ENCODE measurements at places on chromosomes 1 and 21. TPM values are rescaled to one million over a fixed set of nuclear protein-coding genes. Genes with fewer than 3 reads are reported as not detected.
A peak's percentile ranks its signal among the peaks of the same experiment; 100 is the strongest.

DNA sequence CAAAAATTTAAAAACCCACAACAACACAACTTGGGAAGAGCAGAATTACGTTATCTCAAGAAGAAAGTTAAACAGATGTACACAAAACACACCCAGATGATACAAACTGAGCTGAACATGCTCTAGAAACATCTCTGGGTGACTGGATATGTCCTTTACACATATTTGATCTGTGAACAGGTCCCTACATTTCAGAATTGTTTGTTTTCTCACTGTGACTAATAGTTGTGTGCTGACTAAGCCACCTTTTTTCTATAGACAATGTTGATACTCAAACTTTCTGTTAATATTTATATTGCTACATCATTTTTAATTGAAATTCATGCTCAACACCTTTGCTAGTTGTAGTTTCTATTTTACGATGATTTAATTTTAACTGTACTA, 1.0 kb upstream of the F11R start:
- peaks cover 21% of the 10 kb centered on the region for H3K4me1 ChIP-seq
- H3K27me3 ChIP-seq = no peaks in the 10 kb centered on the region
- no peaks in the 10 kb centered on the region for H3K36me3 ChIP-seq
- no peak overlapping the region for H3K27ac ChIP-seq
- no peak overlapping the region for H3K4me3 ChIP-seq

DNA sequence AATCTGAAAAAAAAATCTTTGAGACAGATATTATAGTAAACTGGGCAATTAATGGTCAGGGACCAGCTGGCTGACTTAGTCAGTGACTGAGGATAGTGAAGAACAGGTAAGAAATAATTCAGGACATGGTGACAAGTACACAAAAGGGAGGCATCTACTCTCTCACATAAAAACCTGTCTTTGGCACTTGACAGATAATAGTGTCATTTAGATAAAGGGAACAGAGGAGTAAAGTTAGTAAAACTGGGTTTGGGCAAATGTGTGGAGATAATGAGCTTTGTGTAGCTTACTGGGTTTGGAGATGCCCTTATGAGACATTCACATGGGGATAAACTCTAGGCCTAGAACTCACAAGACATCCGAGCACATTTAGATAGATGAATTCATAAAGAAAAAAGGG, 4.0 kb downstream of the SSX2IP start:
- H3K36me3 ChIP-seq = no peaks in the 10 kb centered on the region
- H3K4me1 ChIP-seq = peaks cover 23% of the 10 kb centered on the region
- DNase-seq = no peak
- no peak overlapping the region for H3K4me3 ChIP-seq
- no peaks in the 10 kb centered on the region for H3K27me3 ChIP-seq

The FCRL2 gene
- total RNA-seq = not detected

DNA sequence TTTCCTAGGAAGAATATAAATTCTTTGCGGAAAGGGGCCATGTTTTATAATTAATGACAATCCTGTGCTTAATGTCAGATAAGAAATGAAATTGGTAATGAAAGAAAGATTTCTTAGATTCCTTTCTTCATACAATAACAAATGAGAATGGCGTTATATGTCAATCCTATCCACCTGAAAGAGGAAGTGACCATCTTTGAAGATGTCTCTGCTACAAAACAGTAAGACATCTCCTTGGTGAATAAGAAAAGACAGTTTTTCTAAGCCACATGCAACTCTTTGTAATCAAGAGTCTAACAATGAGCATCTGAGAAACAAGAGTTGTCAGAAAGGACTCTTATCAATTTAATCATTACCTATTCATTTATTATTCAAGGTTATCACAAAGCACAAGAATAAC, 286.0 kb downstream of the VAV3 start:
- H3K4me1 ChIP-seq = peaks cover 21% of the 10 kb centered on the region
- H3K27ac ChIP-seq = no peak overlapping the region
- no peaks in the 10 kb centered on the region for H3K36me3 ChIP-seq
- DNase-seq = no peak
- H3K4me3 ChIP-seq = no peak overlapping the region

The GPR25 gene
- not detected for total RNA-seq

The RNF186 gene
- not detected for total RNA-seq

GRCh38 chr1:193697115-193697762, 510.8 kb upstream of the B3GALT2 start:
- H3K27me3 ChIP-seq = no peaks in the 10 kb centered on the region
- no peak overlapping the region for H3K27ac ChIP-seq
- H3K4me3 ChIP-seq = no peak overlapping the region
- H3K4me1 ChIP-seq = no peaks in the 10 kb centered on the region

DNA sequence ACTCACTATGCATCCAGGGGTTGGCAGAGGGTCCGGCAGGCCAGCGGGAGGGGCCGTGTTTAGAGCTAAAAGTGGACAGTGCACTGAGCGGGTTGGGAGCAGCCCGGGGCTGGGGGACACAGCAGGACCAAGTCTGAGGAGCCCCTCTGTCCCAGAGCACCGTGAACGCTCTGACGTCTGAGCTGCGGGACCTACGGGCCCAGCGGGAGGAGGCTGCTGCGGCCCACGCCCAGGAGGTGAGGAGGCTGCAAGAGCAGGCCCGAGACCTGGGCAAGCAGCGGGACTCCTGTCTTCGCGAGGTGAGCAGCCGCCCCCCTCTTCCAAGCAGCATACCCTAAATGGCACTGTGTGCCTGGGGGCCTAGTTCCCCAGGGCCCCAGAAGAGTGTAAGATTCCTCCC, 25.8 kb downstream of the MFAP2 start:
- no peak for DNase-seq
- H3K27ac ChIP-seq = no peak overlapping the region
- peaks cover 46% of the 10 kb centered on the region for H3K36me3 ChIP-seq
- peaks cover 5% of the 10 kb centered on the region for H3K4me1 ChIP-seq
- no peaks in the 10 kb centered on the region for H3K27me3 ChIP-seq

GRCh38 chr1:170663404-170664092, 383 bp upstream of the PRRX1 start:
- peaks cover 39% of the 10 kb centered on the region for H3K27me3 ChIP-seq
- H3K4me1 ChIP-seq = peaks cover 60% of the 10 kb centered on the region
- H3K4me3 ChIP-seq = peak overlapping the region; percentile 56

The SPRR2B gene
- total RNA-seq = not detected

The IFNAR2 gene
- 8.4 TPM for total RNA-seq

The DAB1 gene
- total RNA-seq = 0.42 TPM

DNA sequence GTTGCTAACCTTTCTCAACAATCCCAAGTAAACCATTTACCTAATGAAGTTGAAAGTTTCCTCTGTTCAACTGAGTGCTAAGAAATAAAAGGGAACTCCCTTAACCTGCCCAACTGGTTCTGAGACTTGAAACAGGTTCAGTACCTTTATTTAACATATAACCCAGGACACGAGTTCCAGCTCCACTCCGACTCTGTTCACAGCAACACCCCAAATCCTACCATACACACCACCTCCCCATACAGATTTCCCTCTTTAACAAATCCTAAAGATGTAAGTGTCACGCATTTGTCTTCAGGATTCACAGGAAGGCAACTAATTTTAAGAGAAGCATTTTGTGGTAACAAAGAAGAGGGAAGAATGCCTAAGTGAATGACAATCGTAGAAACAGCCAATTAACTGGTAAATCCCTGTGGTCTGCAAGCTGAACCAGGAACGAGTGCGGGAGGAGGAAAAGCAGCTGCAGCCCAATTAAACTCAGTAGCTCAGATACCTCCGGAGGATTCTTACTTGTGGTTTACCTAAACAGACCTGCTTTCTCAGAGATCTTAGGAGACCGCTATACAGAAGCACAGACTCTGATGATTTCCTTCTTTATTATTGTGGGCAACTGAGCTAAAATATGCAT, 134.5 kb upstream of the MAGI3 start:
- no peak overlapping the region for H3K4me3 ChIP-seq

The CCDC181 gene
- 2.3 TPM for total RNA-seq

DNA sequence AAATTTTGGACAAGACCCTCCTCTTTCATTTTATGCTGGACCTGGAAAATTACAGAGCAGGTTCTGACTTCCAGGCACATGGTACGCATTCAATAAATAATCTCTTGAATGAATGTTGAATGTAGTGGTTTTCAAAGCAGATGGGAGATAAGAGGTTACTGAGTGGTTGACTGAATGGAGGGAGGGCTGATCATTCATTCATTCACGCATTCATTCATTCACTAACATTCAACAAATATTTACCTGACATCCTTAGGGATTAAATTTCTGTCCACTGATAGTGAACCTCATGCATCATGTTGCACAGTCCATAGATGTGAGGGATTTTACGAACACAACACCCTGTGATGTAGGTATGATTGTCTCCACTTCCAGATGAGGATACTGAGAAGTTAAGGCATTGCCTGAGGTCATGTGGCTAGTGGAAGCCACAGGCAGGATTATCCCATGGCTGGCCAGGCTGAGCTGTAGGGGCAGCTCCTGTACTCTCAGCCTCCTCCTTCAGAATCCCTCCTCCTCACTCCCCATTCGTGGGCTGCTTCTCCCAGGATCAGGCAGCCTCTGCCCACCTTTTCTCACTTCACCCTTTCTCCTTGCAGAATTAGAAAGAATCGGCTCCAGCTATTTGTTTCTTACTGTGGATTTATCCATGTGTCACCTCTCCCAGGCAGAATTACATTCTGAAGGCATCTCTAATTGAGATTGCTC, 48.4 kb upstream of the ATP5PO start:
- H3K27ac ChIP-seq = no peak overlapping the region
- no peaks in the 10 kb centered on the region for H3K36me3 ChIP-seq
- no peaks in the 10 kb centered on the region for H3K27me3 ChIP-seq

GRCh38 chr1:87953732-87954344, 625.2 kb downstream of the LMO4 start:
- no peak overlapping the region for H3K27ac ChIP-seq
- H3K4me1 ChIP-seq = peaks cover 32% of the 10 kb centered on the region
- no peak overlapping the region for H3K4me3 ChIP-seq
- H3K36me3 ChIP-seq = no peaks in the 10 kb centered on the region
- DNase-seq = no peak
- no peaks in the 10 kb centered on the region for H3K27me3 ChIP-seq

DNA sequence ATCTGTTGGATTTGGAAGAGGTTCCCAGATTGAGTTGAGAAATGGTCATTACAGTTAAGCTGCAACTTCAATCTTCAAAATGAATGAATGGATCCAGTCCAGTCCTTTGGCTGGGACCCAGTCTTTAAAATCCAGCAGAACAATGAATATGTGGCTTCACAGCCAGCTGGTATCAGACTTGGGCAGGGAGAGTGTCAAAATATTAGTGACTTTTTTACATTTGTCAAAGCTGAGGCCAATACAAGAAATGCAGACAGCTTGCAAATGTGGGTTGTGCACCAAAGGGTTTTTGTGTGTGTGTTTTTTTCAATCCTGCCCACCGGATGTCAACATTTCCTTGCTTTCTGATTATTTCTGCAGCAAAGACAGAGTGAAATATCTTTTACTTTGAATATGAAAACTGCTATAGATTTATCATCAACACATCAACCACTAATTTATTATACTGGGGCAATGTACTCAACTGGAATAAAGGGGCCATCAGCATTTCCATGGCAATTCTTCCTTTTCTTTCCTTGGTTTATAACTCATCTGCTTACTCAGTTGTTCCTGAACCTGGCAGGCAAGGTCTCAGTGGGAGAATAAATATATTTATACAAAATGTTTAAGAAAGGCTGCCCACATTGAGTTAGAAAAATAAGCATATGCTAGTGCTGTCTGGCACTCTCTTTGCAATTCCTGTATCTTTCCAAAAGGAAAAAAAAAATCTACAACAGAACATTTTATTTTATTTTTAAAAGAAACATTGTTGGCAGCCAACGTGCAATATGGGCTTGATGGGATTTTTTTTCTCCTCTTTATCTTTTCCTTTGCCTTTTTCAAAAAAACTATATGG, 491.6 kb upstream of the C1orf87 start:
- no peak overlapping the region for H3K27ac ChIP-seq
- no peak for DNase-seq
- H3K4me3 ChIP-seq = no peak overlapping the region

DNA sequence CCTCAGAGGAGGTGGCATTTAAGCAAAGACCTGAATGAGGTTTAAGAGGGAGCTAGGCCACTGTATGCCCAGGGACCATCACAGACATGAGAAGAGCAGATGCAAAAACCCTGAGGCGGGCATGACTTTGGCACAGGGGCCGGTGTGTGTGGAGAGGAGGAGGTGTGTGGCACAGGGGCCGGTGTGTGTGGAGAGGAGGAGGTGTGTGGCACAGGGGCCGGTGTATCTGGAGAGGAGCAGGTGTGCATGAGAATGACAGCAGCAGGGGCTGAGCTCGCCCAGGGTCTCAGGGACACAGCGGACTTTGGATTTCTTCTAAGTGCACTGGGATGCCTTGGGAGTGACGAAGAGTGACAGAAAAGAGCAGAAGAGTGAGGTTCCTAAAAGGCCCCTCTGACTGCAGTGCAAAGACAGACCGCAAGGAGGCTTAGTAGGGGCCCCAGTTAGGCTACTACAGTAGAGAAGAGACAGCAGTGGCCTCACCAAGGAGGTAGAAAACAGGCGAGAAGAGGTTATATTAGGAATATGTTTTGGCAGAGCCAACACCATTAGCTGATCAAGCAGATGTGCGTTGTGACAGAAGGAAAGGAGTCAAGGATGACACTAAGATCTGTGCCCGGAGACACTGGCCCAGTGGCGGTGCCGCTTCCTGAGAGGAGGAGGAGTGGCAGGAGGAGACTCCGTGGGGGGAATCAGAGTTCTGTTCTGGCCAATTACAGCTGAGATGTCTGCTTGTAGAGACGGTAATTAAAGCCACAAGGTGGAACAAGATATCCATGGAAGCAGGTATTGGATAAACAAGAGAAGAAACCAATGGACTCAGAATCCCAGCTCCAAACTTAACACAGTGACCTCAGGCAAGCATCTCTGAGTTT, 18.4 kb downstream of the ZBTB17 start:
- DNase-seq = no peak
- peaks cover 70% of the 10 kb centered on the region for H3K4me1 ChIP-seq
- no peaks in the 10 kb centered on the region for H3K27me3 ChIP-seq
- no peak overlapping the region for H3K27ac ChIP-seq

DNA sequence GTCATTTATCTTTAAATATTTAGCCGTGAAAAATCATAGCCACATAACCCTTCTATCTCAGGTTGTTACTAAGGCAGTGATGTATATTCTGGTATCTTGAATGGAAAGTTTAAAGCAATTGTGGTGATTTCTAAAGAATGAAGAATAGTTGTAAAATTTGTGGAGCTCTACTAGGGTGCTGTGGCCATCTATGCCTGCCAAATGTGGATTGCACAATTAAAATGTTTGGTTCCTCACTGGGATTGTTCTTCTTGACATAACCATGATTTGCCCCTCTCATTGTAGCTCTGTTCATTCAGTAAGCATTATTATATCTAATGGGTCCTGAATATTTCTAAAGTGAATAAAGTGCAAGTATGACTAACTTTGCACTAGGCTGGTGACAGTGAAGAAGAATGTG, 50.1 kb downstream of the AK4 start:
- peaks cover 11% of the 10 kb centered on the region for H3K4me1 ChIP-seq
- DNase-seq = no peak
- no peaks in the 10 kb centered on the region for H3K36me3 ChIP-seq
- no peak overlapping the region for H3K27ac ChIP-seq
- no peaks in the 10 kb centered on the region for H3K27me3 ChIP-seq

DNA sequence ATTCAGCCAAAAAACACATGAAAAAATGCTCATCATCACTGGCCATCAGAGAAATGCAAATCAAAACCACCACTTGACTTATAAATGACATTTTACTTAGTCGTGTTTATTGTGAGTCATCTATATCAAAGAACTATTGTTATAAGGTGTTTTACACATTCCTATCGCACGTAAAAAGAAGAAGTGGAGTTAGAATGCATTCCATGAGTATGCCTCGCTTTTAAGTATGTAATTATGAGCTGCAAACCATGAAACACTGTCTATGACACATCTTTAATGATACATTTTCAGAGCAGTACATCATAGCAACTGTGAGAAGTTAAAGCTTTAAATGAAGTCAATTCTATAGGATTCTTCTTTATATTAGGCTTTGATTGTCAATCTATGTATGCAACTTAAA, 614.3 kb upstream of the ADAMTS5 start:
- H3K4me3 ChIP-seq = no peak overlapping the region
- no peaks in the 10 kb centered on the region for H3K4me1 ChIP-seq
- no peaks in the 10 kb centered on the region for H3K27me3 ChIP-seq
- H3K27ac ChIP-seq = no peak overlapping the region

The SLC45A1 gene
- 17.5 TPM for total RNA-seq

The S100A7 gene
- total RNA-seq = not detected

Data from esophagus muscularis mucosa (tissue), 4 donors.